ENCODE measurements at places on chromosomes 16 and 17.

GRCh38 chr16:14499110-14499509 lies 130.9 kb downstream of the PARN start:
- no peak for DNase-seq

DNA sequence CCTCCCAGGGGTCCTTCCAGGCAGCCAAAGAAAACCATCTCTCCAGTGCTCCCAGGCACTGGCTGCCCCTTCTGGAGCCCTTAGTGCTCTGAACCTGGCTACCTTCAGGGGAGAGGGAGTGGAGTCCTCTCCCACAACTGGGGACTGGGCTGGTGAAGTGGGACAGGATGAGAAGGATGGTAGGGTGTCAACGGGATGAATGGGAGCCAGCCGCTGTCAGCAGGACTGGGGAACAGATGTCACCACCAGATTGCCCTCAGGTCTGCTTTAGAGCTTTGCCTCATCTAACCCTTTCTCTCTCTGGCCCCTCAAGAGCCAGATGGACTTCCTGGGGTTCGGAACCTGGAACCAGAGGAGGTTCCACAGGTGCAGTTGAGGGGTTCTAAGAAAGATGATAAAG lies 488 bp upstream of the SEBOX start:
- no peak for DNase-seq

DNA sequence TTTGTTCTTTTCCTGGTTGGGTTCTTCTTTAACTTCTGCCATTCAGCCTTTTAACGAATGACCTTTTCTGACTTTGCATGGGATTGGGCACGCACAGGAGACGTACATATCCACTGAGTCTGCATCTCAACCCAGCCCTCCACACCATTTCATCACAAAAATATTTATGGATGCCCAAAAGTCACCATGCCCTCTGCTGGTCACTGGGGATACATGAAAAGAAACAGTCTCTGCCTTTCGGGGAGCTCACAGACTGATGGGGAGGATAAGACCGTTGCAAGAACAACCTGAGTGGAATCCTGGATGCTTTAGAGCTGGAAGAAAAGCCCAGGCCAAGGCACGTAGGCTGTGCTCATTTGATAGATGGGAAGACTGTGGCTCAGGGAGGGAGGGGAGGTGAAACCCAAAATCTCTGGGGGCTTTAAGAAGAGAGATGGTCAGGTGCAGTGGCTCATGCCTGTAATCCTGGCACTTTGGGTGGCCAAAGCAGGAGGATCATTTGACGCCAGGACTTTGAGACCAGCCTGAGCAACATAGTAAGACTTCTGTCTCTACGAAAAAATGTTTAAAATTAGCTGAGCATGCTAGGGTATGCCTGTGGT lies 7.9 kb upstream of the MT2A start:
- no peak for DNase-seq

GRCh38 chr17:4854111-4854681 lies 21.1 kb downstream of the MINK1 start:
- DNase-seq = no peak

- no peak for DNase-seq
Measured at GRCh38 chr17:38591759-38592241, 14.0 kb downstream of the SRCIN1 start.

DNA sequence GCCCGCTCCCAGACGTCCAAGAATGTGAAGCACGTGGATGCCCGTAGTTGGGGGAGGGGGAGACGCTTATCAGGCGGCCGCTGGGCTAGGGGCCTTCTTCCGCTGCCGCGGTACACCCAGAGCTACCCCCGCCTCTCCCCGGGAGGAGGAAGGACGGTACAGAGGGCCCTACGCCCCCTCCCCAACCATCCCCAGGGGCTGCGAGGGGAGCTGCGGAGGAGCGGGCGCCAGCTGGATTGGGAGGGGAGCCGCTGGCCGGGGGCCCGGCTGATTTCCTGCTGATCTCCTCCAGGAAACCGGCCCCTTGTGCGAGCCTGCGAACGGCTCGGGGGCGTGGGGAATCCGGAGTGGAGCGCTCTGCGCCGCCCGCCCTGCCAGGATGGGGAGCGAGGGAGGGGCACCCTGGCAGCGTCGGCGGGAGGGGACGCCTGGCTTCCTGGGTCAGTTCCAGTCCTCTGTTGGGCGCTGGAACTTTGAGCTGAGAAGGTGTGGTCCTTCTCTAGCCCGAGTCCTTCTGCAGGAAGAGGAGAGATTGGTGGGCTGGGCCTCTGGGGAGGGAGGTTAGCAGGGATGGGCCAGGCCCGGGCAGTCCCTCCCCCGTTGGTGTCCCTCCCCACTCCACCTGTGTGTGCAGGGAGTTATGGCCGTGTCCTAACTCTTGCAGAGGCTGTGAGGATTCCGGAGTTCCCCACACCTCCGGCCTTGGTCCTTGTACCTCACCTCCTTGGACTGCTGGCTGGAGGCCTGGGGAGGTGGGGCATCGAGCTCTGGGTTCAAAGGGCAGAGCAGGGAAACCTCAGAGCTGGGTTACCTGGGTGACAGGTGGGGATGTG lies 19.2 kb downstream of the GJD3 start:
- DNase-seq = no peak

GRCh38 chr16:8204096-8204495 lies 386.2 kb downstream of the TMEM114 start:
- no peak for DNase-seq

- no peak for DNase-seq
Measured at GRCh38 chr17:2188971-2189630, 114.5 kb downstream of the SMG6 start.

DNA sequence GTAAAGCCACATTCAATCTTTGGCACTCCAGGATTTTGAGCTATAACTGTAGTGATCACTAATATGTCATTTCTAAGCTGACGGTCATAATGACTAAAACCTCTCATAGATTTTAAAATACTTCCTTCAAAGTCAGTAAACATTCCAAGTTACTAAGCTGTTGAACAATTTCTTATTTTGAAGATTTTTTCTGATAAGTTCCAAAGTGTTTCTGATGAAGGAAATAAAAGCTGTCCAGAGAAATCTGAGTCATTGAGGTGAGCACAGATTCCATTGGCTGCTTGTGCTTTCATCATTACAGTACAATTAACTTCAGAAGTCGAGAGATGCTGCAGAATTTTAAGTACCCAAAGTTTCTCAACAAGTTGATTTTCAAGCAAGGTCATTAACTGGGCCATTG lies 23.9 kb downstream of the NLRC5 start:
- DNase-seq = no peak

- no peak for DNase-seq
Measured at GRCh38 chr17:35743626-35744328, 9.3 kb downstream of the GAS2L2 start.

DNA sequence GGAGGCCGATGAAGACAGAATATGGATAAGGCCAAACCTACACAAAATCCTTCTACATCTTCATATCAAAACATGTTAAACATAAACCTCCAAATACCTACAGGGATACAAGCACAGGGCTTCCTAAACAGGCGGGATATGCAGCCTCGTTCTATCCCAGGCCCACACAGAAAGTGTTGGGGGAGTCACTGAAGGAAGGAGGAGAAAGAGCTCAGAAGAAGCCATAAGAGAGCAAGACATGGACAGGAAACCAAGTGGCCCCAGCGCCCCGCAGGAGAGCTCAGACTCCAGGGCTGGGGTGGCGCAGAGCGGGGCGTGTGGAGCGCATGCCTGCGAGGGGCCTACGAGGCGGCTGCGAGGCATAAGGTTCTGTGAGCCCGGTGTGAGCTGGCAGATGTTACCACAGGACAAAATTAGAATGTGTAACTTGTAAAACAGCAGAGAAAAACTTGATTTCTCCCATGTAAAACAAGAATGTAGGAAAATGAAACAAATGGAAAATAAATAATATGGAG lies 11.0 kb upstream of the FASN start:
- no peak for DNase-seq

- no peak for DNase-seq
Measured at GRCh38 chr16:86222965-86223551, 287.3 kb upstream of the FOXF1 start.

Measured in NCI-H2107 (cell line).